ENCODE measurements at places on chromosomes 13 and 19.

DNA sequence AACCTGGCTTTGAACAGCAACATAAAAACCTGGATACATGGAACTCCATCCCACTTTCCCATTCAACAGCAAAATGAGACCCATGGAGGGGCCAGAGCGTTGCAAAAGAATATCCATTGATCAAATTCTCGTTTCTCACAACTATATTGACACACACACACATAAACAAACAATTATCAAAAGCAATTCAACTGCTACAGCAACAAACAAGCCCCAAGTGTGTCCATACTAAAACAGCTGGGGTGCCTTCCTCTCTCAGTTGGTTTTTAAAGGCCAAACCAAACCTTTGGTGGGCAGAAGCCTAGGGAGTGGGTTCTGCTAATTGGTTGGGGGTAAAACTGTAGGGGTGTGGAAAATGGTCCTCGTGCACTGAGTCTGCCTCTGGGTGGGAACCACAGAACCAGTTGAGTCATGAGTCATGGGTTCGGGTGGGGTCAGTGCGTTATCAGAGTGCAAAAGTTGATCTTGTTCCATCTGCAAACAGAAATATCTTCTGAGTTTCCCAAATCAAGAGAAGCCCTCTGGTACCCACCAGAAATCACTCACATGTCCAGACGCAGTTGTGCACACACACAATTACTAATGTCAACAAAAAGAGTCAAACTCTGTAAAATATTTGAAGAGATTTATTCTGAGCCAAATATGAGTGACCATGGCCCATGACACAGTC, 18.5 kb downstream of the GPR42 start:
- DNase-seq = peak; percentile 13

GRCh38 chr19:5829567-5830310, 9.8 kb downstream of the FUT6 start:
- no peak for DNase-seq

- no peak for DNase-seq
These were observed 2321.8 kb upstream of the PCDH20 start for GRCh38 chr13:63737418-63737817.

- peak; percentile 49 for DNase-seq
These were observed 10.8 kb upstream of the GRAMD1A start for GRCh38 chr19:34989298-34989697.

GRCh38 chr19:33621065-33621785, 528 bp upstream of the CHST8 start:
- no peak for DNase-seq

GRCh38 chr19:51693260-51693659, at the start of gene SPACA6:
Gene SPACA6, plus strand, starts transcription at chr19:51693330. Its CDS starts 197 bp downstream, at chr19:51693527.
- DNase-seq = peak; percentile 3

DNA sequence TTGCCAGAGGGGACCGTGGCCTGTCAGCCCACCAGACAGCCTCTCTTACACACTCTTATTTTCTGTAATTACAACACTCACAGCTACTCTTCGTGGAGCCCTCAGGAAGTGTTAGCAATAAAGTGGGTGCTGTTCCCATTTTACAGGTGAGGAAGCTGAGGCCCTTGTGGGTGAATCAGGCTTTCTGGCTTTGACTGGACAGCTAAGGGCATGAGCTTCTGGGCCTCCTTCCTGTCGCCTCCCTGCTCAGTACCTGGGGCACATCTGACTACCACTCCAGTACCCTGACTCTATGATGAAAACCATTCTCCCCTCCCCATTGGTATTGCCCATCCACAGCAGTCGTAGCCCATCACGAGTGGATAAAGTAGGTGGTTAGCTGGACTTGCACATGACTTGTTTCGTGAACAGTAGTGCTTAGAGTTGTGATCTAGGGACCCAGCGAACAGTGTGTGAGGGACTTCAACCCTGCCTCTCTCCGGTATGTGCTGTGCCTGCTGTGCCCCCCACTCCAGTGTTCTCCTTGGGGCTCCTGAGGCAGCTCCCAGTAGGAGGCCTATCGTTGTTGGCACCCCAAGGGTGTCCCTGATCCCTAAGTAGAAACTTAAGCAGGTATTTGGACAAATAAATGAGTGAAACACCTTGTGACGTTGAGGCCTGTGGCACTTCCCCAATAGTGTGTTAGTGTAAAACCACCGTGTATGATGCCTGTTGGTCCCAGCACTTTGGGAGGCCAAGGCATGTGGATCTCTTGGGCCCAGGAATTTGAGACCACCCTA, 38.6 kb downstream of the GATAD2A start:
- peak; percentile 55 for DNase-seq

GRCh38 chr13:26756961-26757360, 3.6 kb downstream of the GPR12 start:
- DNase-seq = no peak

GRCh38 chr19:29620931-29621351, 14.9 kb downstream of the POP4 start:
- DNase-seq = peak; percentile 78

- DNase-seq = no peak
These were observed 181.1 kb downstream of the TSHZ3 start for GRCh38 chr19:31168106-31168625.

DNA sequence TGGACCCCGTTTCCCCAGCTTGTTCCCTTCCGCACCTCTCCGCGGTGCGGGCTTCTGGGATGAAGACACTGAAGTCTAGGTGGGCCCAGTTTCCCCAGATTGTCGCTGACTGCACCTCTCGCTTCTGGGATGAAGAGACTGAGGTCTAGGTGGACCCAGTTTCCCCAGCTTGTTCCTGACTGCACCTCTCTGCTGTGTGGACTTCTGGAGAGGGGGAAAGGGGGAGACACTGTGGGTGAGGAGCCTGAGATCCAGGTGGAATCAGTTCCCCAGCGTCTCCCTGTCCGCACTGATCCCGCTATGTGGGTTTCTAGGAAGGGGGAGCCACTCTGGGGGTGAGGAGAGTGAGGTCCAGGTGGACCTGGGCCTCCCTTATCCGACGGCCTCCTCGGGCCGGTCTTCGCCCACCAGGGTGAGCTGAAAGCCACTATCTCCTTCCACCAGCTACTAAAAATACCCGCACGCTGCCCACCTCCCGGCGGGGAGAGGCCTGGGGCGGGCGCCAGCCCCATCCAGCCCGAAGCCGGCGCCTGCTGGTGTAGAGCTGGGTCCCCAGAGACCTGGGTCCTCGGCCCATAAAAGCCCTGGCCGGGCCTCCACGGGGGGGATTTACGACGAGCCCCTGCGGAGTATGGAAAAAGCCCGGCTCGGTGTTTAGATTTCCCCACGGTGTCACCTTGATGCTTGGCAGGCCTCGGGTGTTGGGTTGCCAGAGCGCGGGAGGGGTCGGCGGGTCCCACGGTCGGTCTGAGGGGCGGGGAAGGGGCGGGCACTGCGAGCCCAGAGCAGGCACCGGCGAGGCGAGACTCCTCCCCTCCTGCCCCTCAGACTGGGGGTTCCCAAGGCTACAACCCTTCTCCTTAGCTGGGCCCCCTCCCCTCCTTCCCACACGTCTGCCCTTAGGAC, 10.6 kb downstream of the FUT6 start:
- peak; percentile 69 for DNase-seq

DNA sequence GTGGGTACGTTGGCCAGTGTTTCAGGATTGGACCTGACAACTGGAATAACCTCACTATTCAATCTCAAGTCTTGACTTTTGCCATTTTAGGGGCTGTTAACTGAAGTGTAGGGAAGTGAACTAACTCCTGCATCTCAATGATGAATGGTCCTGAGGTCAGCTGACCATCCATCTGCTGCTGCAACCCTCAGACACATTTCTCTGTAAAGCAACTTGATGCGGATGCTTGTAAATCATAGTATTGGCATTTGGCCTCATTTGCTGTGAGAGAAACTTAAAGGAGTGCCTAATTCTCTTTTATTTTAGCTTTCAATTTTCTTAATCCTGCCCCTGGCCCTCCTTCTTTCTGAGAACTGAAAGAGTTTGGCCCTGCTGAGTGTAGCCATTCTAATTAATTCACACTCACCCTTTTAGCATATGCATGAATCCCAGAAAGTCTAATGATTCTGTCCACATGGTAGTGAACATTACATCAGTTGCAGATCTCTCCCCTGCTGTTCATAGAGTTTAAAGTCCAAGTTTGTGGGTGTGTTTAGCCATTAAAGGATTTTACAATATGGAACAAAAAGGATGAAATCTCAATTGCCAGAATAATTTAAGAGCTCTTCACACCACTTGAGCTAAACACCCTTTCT, 1531.4 kb upstream of the SLC10A2 start:
- no peak for DNase-seq

DNA sequence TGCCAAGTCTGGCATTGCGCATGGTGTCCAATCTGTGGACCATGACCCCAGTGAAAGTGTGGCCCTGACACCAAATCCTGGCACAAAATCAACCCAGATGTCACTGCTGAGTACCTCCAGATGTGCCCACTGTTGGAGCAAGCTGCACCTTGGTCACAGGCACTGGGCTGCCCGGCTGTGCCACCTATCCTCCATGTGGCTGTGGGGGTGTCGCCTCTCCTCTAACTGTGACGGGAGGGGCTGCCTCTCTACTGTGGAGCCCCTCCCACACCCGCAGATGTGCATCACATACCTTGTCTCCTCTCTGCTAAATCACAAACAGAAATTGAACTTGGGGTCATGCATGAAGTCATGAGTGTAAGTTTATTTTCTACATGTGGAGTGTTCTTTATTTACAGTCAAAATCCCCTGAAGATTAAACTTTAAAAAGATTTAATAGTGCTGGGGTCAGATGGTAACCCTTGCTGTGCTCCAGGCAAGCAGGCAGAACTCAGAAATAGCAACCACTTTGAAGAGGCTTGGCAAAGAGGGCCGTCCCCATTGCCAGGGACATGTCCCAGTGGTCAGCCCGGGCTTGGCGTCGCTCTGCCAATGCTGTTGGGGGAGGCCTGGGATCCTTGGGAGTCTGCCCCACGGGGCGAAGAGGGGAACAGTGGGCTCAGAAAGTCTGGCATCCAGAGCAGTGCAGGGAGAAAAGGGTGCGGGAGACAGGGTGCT, 46.4 kb upstream of the ZNF536 start:
- no peak for DNase-seq

- no peak for DNase-seq
These were observed 104.6 kb upstream of the RAP2A start for GRCh38 chr13:97329331-97329730.

DNA sequence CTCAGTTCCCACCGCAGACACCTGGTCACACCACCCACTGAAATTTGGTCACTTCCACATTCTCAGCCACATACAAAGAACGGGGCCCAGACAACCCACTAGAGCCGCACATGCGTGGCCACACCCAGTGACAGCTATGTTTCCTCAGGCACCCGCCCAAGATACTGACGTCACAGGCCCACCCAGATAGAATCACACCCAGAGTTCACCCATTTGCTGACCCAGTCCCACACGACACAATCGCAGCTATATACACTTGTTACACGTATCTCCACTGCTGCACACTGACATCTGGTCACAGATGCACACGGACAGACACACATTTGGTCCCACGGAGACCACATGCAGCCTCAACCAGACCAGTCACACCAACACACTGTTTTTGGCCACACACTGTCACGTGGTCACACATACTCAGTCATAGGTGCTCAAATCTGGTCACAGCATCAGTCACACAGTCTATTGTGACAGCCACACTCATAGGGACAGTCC, 2.9 kb downstream of the NUMBL start:
- no peak for DNase-seq

GRCh38 chr19:17180997-17181702, 34.0 kb upstream of the USE1 start:
- no peak for DNase-seq

DNA sequence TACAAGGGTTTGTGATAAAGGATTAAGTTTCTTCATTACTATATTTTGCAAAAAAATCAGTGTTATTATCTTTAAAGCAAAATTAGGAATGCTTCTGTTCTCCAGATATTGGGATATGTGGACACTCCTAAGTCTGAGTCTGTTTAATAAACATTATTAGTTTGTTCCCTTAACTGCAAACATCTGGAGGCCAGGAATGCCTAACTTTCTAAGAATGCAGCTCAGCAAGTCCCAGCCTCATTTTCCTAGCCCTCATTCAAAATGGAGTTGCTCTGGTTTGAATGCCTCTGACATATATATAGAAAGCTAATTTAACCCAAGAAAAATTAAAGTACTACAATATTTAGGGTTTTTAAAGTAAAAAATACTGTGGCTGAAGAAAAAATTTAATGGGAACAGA, 33.6 kb upstream of the EDNRB start:
- DNase-seq = no peak

DNA sequence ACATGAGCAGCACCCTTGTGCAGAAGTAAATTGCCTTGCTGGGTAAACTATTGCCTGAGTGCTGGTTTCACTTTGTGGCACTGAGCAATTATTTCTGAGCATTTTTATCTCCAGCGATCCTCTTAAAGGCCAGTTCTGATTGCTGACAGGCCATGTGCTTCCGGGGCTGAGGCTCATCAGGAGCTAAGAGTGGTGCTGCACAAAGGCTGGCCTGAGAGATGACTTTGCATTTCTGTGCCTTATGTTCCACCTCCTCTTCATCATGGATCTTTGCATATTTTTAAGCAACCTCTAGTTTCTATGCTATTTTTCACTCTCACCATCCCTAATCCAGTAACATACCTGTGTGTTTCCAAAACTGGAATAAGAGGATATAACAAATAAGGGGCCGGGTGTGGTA, 17.6 kb upstream of the COG6 start:
- DNase-seq = no peak

GRCh38 chr19:3073159-3073563, 10.9 kb upstream of the TLE5 start:
- no peak for DNase-seq

GRCh38 chr13:45142440-45143345, 22.4 kb downstream of the GTF2F2 start:
- DNase-seq = no peak

DNA sequence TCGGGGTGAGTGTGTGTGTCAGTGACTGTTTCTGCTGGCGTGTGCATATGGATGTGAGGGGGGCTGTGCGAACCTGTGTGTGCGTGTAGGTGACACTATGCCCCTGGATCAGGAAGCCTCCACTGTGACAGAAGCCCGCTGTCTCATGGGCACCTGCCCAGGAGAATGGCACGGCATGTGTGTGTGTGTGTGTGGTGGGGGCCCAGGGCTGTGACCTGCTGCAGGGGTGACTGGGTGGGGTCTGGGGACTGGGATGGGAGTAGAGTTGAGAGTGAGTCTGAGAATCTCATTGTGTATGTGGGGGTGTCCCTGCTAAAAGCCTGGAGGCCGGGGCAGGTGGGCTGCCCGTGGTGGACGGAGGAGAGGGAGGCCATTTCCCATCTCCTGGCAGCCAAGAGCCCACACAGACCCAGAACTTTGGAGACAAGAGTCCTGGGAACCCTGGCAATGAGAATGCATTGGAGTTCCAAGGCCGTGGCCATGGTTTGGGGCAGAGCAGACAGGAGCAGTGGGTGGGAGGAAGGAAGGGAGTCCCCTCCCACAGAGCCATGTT, 6.4 kb upstream of the TPM4 start:
- no peak for DNase-seq

GRCh38 chr13:39433651-39434050, 169.3 kb downstream of the LHFPL6 start:
- DNase-seq = no peak

GRCh38 chr19:33449799-33450198, 71.8 kb downstream of the PEPD start:
- DNase-seq = no peak

Measured in activated T-cell treated with anti-CD3 and anti-CD28 coated beads, Interleukin-2, amount 50 U/mL, for 48 hours (primary cell).